CD4-positive, alpha-beta T cell treated with Interleukin-17A for 4 hours (primary cell): ENCODE measurements at places on chromosomes 16 and 17.

GRCh38 chr17:74016461-74016860, 187.0 kb upstream of the RPL38 start:
- DNase-seq = no peak

GRCh38 chr17:21218101-21218500, 4.1 kb upstream of the TMEM11 start:
- DNase-seq = no peak

GRCh38 chr16:78183437-78184237, 84.2 kb downstream of the WWOX start:
- DNase-seq = no peak

DNA sequence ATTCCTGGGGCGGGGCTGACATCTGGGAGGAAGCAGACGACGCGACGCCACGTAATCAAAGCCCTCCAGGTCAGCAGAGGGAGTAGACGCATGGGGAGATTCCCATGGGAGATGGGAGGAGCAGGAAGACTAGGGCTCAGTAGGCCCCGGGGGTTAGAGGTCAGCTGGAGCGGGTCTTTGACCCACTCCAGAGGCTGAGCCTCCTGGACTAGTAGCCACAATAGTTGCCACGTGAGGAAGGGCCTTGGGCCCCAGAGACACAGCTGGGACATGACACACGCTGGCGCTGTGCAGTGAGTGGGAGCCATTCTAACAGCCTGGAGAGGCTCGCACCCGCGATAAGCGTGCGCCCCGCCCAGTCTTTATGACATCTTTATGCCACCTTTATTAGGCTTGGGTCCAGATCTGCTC, 95.7 kb upstream of the AMZ2 start:
- no peak for DNase-seq

DNA sequence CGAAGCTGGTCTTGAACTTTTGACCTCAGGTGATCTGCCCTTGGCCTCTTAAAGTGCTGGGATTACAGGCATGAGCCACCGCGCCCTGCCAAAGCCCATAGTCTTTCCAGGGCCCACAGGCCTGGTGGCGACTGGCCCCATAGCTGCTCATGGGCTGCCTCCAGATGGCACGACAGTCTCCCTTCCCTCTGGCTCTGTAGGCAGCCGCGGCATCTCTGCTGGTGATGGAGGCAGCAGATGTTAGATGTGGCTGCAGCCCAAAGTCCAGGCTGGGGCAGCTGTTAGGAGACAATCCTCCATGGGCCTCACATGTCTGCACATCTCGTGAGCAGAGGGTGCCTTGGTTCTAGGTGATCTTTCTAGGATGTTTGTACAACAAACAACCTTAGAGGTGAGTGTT, 69.7 kb upstream of the DNAJA2 start:
- no peak for DNase-seq

DNA sequence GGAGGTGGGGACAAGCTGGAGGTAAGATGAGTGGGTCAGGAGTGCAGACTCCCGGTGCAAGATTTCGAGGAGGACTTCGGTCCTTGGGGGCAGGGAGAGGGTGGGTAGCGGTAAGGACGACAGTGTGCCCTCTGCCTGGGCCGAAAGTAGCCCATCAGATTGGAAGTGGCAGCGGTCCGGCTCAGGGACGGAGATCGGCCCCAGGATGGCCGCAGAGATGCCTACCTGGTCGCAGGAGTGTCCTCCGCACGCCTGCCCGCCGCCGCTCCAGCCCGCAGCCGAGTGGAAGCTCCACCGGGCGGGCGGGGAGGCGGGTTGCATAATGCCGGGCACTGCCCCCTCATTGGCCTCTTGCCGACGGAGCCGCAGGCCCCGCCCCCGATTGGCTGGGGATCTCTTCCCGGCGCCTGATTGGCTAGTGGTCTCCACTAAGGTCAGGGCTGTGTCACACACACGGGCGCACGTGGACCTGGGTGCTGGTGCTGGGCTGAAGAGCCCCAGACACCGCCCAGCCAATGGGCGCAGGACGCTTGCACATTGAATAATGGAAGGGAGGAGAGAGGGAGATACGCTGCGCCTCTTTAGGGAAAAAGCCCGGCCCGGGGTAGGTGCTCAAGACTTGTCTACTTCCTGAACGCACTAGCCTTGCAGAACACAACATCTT, at the start of gene PER1:
TSS of gene PER1 (minus strand) at position 293 of the 664 bp plus-strand sequence. CDS start 1,698 bp downstream, outside the sequence.
- peak; percentile 93 for DNase-seq

- DNase-seq = no peak
These were observed 218.8 kb downstream of the KATNIP start for GRCh38 chr16:27768651-27769272.

DNA sequence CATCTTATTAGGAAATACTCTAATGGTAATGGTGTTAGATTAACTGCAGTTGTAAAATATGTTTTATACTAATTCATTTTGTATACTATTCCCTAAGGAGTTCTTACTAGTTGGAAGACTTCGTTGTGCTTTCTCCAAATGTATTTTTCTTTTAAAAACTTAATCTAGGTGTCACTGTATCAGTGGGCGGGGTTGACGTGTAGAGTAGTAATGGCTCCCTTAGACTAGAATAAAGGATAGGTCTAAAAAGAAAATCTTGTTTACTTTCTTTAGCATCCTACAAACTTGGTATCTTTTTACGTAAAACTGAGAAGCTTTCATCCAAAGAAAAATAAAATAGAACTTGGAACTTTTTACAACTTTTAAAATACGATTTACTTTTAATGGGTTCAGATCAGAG, 55.0 kb upstream of the MRC2 start:
- no peak for DNase-seq

- no peak for DNase-seq
These were observed 32.2 kb upstream of the RCVRN start for GRCh38 chr17:9937241-9937761.

DNA sequence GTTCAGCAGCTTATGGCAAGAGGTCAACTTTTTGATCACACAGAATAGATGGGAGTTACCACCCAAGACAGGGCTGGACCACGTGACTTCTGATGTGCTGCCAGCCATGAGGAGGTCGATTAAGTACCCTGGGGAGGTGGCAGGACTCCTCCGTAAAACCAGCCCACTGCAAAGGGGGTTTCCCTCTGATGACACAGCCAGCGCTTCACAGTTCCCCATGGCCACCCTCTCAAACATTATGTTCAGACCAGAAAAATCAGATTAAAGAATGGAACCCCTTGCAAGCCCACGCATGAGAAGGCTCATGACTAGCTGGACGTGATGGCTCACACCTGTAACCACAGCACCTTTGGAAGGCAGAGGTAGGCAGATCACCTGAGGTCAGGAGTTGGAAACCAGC, 222.9 kb downstream of the CPPED1 start:
- no peak for DNase-seq

DNA sequence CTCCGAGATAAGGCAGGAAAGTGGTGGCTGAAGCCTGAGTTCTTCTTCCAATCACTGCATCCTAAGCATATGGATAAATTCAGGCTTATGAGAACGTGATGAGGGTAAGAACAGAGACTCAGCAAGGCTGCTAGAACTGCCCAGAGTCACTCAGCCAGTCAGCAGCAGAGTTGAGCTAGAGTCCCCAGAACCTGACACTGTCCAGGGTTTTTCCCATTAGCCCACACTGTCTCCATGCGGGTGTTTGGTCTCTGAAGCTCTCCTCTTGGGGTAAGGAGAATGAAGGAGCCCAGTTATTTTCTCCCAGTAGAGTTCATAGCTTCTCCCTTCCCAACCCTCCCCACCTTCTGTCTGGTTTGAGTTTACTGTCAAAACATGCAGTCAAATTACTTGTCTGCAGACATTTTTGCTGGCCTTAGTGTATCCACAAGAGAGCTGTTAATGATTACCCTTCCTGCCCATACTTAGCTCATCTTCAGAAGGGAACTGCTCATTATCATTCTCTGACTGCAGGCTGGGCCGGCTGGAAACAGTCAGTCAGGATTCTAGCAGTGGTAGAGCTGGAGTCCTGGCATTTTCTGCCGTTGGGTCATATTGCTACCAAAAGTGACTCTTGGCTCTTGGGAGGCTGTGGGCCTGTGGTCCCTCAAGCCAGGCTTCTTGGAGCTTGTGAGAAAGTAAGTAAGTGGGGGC, 460.0 kb downstream of the HS3ST3B1 start:
- no peak for DNase-seq

- no peak for DNase-seq
These were observed 339.0 kb downstream of the SNX29 start for GRCh38 chr16:12315330-12316136.

GRCh38 chr16:3924763-3925162, 44.2 kb upstream of the CREBBP start:
- no peak for DNase-seq

GRCh38 chr16:78505544-78506366, 406.3 kb downstream of the WWOX start:
- DNase-seq = no peak

GRCh38 chr16:4572715-4573114, 16.6 kb downstream of the C16orf96 start:
- no peak for DNase-seq

- no peak for DNase-seq
These were observed 7.1 kb downstream of the USP31 start for GRCh38 chr16:23141959-23142740.

DNA sequence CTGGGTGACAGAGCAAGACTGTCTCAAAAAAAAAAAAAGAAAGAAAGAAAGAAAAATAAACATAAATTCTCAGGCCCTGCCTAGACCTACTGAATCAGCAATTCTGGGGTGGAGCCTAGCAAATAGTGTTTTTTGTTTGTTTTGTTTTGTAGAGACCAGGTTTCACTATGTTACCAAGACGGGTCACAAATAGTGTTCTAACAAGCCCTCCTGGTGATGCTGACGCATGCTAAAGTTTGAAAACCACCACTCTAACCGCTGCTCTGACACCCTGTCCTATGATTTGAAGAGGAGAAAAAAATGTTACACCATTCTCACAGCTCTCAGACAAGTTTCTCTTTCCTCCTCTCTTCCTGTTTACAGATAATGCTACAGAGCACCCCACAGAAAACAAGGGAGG, 1.5 kb downstream of the MRPL10 start:
- peak; percentile 44 for DNase-seq

DNA sequence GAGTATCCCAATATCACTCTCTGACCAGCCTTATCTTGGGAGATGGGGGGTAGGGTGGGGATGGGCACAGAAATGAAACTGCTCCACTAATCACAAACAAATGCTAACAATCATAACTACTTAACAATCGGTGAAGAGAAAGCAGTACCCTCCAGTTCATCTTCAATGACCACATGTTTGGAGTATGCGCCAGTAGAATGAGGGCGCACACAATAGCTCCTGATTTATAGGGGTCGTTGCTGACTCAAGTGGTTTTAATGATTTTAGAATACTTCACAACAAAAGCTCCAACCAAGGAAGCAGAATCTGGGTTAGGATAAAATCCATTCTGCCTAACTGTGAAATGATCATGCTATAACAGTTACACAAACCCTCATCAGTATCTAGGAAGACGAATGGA, 184.4 kb downstream of the AATF start:
- no peak for DNase-seq

- DNase-seq = no peak
These were observed 81.0 kb downstream of the RPTOR start for GRCh38 chr17:80625627-80626026.

GRCh38 chr16:70809392-70810060, 8.6 kb upstream of the VAC14 start:
- DNase-seq = no peak

GRCh38 chr16:23597003-23597756, 1.1 kb upstream of the NDUFAB1 start:
- peak; percentile 20 for DNase-seq

DNA sequence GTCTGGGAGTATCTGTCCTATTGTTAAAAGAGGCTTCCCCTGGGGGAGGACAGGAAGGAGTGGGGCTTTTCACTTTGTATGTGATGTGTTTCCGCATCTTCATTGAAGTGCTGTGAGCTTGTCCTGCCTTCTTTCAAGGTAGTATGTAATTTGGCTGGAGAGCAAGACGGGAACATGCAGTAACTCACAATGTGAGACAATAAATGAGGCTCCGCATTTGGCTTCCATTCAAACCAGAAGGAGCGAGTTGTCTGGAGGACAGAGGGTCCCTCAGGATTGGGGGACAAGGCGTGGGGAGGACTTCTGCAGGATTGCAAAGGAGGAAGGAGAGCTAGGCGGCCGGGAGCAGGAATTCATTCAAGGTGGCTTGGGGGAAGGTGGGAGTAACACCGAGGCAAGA, 203.5 kb downstream of the RBFOX3 start:
- DNase-seq = no peak
